GM03348 (cell line): ENCODE measurements at places on chromosomes 2 and 18.

- DNase-seq: no peak
Measured at GRCh38 chr2:239463541-239464165, 62.8 kb upstream of the HDAC4 start.

GRCh38 chr2:61988462-61989366, 83.2 kb downstream of the COMMD1 start:
- no peak for DNase-seq

- no peak for DNase-seq
Measured at GRCh38 chr2:148824190-148824589, 50.8 kb upstream of the KIF5C start.

DNA sequence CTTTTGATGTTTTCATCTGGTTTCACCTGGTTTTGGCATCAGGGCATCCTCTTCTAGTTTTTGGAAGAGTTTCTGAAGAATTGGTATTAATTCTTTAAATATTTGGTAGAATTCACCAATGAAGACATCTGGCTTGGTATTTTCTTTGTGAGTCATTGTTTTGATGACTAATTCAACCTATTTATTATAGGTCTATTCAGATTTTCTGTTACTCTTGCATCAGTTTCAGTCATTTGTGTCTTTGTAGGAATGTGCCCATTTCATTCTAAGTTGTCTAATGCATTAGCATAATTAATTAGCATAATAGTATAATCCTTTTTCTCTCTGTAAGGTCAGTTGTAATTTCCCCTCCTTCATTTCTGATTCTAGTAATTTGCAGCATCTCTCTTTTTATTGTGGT, 8.0 kb downstream of the GNLY start:
- DNase-seq: peak; percentile 52

DNA sequence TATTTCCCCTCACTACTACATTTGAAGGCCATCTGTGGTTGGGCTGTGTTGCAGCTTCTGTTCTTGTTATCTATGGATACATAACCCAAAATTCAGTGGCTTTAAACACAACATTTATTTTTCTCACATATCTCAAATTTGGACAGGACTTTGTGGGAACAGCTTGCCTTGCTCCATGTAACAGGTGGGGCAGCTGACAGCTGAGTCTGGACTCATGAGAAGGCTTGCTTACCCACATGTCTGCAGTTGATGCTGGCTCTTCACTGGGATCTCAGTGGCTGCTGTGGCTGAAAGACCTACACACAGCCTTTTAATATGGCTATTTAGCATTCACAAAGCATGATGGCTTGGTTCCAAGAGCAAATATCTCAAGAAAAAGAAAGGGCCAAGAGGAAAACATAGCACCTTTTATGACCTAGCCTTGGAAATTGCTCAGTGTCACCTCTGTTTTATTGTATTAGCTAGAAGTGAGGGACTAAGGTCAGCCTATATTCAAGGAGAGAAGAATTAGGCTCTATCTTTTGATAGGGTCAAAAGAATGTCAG, 296.8 kb upstream of the ZNF521 start:
- no peak for DNase-seq
